ENCODE measurements at places on chromosomes 7 and 10. TPM values are rescaled to one million over a fixed set of nuclear protein-coding genes. Genes with fewer than 3 reads are reported as not detected.

The PNLIPRP3 gene
- total RNA-seq = 0.09 TPM

The ZDHHC6 gene
- total RNA-seq = 22.6 TPM

The TAS2R41 gene
- total RNA-seq = not detected

The VAX1 gene
- total RNA-seq = not detected

The TRAPPC14 gene
- total RNA-seq = 10.4 TPM

Data from smooth muscle cell of bladder (primary cell).